Activated T-cell treated with anti-CD3 and anti-CD28 coated beads for 1 hour (primary cell): ENCODE measurements at places on chromosomes 1 and 21.

DNA sequence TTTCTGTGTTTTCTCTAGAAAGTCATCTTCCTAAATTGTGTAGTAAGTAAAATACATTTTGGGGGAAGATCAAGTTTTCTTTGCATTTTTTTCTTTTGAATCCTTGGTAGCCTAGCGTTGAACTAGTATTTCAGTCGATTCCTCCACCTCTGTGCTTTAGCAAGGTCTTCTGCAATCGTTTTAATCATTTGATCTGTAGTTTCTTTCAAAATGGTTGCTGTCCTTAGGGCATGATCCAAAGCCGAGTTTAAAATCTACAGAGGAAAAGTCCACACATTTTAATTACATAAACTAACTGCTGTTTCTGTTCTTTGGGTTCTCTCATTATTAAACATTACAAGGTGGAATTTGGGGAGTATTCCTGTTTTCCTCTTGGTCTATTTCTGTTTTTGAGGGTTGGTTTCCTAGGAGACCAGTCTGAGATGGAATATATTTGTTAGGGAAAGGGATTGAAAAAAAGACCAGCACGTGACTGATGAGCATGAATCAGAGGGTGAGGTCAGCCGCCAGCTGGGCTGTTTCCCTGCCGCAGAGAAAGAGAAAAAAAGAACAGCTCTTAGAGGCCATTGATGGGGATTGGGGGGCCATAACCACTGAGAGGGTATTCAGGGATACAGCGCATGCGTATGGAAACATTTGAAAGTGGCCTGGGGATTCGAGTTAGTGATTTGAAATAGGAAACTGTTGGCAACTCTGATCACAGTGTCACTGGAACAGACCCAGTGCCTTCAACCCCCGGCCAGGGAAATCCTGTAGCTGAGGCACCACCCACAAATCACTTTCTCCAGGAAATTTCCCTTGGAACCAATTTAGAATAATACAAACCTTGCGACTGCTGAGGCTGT, 40.6 kb downstream of the AKNAD1 start:
- no peak for DNase-seq

DNA sequence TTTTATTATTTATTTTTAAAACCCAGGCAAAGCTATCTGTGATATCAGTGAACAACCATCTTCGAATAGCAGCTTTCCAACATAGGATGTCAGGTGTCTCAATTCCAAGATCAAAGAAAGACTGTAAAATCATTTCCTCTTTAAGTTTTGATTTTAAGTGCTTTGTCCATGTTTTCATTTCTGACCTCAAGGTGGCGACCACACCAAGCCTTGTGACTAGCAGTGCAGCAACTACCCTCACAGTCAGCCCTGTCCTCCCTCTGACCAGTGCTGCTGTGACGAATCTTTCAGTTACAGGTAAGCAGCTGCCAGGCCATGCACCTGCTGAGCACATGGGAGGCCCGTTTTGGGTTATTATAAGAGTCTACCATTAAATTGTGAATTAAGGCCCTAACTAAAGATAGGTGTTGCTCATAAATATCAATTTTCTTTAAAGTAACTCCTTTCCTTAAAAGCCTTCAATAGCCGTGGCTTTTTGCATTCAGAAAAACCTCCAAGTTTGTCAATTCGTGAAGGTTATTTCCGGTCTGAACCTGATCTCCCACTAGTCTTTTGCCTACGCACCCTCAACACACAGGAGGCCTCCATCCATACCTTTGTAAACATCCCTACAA, 117.0 kb downstream of the CD247 start:
- DNase-seq, result peak; percentile 14

GRCh38 chr1:37792943-37793686, 532 bp upstream of the MANEAL start:
- DNase-seq, result no peak

- DNase-seq, result no peak
Measured at GRCh38 chr1:116966791-116967190, 34.8 kb upstream of the CD101 start.

GRCh38 chr1:187509091-187509490, 680.3 kb downstream of the PLA2G4A start:
- no peak for DNase-seq

DNA sequence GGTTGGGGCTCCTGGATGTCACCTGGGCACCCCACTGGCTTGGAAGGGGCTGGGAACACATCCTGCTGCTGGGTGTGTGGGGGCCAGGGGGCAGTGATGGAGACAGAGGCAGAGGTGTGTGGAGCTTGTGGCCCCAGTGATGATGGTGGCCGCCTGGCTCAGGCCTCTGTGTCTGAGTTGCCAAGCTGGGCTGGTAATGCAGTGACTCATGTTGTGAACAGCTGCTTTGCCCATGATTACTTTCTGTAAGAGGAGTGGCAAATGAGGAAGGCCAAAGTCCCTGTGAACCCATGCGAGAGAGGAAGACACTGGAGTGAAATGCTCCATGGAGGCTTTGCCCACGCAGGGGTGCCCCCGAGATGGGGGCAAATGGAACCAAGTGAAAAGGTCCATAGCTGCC, 86.8 kb downstream of the KCNJ6 start:
- no peak for DNase-seq

DNA sequence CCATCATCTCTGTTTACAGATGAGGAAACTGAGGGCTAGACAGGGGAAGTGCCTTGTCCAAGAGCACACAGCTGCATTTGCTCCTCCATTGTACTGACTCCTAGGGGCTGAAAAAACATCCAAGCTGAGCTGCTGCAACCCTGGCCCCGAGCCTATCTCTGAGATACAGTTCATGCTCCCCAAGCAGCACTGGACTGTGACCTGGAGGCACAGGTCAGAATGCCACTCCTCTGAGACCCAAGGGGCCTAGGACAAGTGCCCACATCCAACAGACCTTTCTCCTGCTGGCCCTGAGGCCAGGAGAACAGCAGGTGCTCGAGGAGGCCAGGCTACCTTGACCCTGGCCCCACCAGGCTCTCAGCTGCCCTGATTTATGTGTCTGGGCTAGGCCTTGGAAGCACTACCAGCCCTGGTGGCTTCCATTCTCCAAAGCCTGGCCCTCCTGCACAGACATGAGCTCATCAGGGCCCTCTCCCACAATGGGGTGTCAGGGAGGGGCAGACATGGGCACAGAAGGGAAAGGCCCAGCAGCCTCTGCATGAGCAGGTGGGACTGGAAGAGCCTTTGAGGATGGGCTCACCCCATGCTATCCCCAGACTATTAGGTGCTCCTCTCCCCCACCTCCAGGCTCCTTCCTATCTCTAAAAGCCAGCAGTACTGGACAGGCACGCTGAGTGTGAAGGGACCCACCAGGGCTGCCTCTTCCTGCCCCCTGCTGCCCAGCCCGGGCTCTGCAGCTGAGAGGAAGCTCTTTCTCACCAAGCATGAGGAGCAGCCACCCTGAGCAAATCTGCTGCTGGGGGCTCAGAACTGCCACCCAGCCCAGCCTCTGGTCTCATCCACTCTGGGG, 18.8 kb downstream of the ADGRB2 start:
- DNase-seq, result no peak

DNA sequence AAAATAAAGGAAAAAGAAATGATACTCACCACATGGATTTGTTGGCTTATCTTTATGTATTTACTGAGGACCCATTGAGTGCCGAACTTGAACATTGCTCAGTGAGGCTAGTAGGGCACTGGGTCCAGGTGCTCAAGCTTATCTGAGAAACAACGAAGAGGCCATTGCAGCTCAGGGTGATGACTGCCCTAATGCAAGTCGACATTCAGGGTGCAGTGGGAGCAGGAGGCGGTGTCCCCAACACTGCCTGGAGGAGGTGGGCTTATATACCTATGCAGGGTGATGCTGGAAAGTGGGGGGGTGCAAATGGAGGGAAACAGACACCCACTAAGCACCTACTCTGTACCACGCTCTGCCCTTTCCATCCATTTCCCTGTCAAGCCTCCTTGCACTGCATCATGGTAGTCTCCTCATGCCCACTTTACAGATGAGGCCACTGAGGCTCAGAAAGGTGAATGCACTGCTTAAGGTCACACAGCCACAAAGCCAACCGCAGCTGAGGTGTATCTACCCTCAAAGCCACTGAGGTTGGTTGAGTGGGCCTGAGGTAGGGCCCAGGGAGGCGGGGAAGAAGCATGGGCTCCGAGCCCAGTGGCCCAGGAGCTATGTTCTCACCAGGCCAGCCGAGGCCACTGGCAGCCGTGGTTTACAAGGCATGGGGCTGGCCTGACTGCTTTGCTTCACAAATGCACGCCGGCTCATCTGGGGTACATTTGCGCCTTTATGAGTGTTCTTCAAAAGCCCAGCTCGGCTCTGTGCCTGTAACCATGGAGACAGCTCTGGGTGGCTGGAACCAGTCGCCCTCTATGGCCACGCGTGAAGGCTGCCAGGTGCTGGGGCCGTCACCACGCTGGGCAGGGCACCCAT, 103.8 kb downstream of the EPHB2 start:
- DNase-seq, result no peak

- no peak for DNase-seq
Measured at GRCh38 chr1:156532374-156532773, 31.8 kb upstream of the MEF2D start.

- DNase-seq, result no peak
Measured at GRCh38 chr1:2542246-2542915, 12.3 kb upstream of the HES5 start.

- no peak for DNase-seq
Measured at GRCh38 chr1:22636353-22636752, at the start of gene C1QA. Gene C1QA (plus strand): TSS chr1:22636628. CDS start chr1:22637617, 989 bp downstream.

DNA sequence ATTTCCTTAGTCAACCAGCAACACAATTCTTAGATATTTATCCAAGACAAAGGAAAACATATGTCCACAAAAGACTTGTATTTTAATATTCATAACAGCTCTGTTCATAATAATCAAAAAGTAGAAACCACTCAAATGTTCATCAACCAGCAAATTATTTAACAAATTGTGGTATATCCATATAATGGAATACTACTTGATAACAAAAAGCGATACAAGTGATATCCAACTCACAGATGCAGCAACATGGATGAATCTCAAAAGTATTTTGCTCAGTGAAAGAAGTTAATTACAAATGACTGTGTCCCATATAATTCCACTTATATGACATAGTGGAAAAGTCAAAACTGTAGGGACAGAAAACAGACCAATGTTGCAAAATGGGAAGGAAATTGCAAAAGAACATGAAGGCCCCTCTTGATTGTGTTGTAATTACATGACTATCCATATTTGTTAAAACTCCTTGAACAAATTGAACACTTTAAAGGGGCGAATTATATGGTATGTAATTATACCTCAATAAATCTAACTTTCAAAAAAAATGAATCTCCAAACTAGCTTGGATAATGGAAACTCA, 116.9 kb downstream of the EDEM3 start:
- no peak for DNase-seq

- no peak for DNase-seq
Measured at GRCh38 chr1:241156231-241156965, 200.6 kb downstream of the RGS7 start.

- no peak for DNase-seq
Measured at GRCh38 chr1:110756506-110756905, 81.8 kb upstream of the KCNA3 start.

- DNase-seq, result no peak
Measured at GRCh38 chr1:7050751-7051665, 265.8 kb downstream of the CAMTA1 start.

DNA sequence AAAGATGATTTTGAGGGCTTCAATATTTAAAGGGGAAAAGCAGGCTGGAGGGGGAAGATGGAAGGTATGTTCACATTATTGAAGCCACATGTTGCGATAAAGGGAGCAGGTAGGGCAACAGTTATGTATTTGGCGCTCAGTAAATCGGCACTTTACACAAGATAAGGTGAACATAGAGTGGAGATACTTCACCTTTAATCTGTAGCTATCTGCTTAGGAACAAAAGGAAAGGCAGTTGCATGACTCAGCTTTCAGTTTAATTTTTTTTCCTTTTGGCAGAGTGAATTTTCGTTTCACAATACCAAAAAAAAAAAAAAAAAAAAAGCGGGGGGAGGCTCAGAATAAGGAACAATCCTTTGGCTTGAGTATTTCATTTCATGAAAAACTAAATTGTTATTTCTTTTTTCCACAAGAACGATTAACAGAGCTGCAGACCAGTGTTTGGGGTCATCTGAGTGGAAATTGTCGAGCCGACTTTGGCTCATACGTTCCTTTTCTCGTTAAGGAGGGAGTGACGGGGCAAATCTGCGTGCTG, 1.1 kb upstream of the COQ8A start:
- DNase-seq, result no peak

DNA sequence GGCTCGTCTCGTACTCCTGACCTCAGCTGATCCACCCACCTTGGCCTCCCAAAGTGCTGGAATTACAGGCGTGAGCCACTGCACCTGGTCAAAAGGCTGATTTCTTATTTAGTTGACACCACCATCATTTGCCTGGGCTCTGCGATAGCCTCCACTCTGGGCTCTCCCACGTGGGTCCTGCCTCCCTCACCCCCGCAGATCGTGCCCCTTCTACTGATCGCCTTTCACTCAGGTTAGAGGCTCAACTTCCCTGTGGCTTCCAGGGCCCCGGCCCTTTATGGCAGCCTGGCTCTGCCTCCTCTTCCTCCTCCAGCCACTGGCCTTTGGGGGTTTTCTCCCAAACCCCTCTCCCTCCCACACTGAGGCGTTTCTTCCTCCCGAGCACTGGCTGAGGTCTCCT, 2.5 kb upstream of the MFAP2 start:
- no peak for DNase-seq

GRCh38 chr1:150525348-150525747, 9.8 kb downstream of the FALEC start:
- DNase-seq, result no peak

GRCh38 chr1:115423776-115424175, 85.7 kb upstream of the NGF start:
- DNase-seq, result no peak

GRCh38 chr1:15231714-15232201, 15.3 kb upstream of the FHAD1 start:
- no peak for DNase-seq

DNA sequence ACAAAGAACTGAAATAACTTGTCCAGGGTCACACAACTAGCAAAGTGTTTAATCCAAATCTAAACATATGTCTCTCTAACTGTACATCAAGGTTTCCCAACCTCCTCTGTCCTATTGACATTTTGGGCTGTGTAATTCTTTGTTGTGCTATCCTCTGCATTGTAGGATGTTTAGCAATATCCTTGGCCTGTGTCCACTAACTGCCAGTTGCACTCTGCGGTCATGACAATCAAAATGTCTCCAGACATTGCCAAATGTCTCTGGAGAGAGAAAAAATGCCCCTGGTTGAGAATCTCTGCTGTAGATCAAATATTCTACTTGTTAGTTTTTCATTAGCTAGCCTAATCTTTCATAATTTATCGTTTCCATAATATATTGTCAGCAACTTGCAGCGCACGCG, 353.4 kb upstream of the NEGR1 start:
- no peak for DNase-seq
